ENCODE measurements at places on chromosomes 6 and 20.

GRCh38 chr20:48603819-48604405 is 223.9 kb downstream of the PREX1 start:
- DNase-seq: no peak

GRCh38 chr20:3551681-3552434 is 81.0 kb downstream of the ATRN start:
- DNase-seq: no peak

DNA sequence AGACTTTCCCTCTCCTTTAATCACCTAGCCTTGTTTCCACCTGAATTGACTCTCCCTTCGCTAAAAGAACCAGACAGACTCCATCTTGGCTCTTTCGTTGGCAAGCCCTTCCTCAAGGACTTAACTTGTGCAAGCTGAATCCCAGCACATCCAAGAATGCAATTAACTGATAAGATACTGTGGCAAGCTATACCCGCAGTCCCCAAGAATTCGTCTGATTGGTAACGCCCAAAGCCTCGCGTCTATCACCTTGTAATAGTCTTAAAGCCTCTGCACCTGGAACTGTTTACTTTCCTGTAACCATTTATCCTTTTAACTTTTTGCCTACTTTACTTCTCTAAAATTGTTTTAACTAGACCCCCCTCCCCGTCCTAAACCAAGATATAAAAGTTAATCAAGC is 15.6 kb upstream of the MYCT1 start:
- DNase-seq: no peak

DNA sequence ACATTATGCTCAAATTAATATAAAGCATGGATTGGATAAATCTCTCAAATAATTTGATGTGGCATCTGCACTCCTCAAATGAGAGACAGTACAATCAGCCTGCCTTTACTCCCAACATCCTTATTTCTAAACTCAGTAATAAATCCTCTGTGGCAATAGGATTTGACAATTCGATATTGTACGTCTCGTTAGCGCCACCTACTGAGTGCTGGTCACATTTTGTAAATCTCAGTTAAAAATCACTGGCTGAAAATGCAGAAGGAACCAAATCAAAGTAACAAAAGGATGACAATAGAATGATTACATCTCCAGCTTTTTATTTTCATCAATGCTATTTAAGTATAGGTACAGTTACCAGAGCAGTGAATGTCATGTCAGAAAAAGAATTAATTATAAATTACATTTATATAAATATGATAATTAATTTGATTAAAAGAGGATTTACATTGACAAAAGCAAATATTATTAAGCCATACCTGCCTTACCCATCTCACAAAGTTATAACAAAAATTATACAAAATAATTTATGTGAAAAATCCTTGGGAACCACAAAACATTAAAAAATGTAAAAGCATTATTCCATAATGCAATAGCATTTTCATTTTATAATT is 20.2 kb upstream of the GJE1 start:
- DNase-seq: no peak

DNA sequence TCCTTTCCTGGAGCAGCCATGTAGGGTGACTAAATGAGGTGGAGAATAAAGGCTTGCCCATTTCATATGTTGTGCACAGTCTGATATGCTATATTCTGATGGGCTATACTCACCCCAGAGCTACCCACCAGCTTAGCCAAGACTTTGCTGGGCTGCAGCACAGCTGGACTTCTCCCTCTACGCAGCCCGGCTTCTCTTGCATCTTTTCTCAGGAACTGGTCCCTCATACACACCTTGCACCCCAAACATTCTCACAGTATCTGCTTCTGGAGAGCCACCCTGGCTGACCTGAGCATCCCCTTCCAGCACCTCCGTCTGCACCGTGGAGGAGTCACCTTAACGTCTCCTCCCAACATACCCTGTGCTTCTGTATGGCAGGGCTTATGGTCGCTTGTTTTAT is 150.8 kb upstream of the PMEPA1 start:
- peak; percentile 45 for DNase-seq

DNA sequence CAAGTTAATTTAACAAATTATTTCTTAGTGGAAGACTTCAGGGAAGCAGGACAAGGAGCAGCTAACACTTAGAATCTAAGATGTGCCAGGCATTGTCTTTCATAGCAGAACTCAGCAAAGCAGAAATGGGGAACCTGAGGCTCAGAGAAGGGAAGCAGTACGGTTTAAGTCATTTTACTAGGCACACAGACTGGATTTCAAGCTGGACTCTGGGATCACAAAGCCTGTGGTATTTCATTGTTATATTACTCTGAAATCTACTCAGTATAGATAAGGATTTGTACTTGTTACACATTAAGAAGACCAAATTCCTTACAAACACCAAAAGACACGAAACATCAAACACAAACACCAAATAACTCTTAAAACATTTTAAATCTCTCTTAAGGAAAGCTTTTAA is 199.6 kb downstream of the ISM1 start:
- DNase-seq: no peak

GRCh38 chr6:166779381-166779780 is 152.3 kb upstream of the RPS6KA2 start:
- DNase-seq: peak; percentile 14

- DNase-seq: no peak
These were observed 175.6 kb downstream of the SYNE1 start for GRCh38 chr6:152461556-152461955.

- DNase-seq: peak; percentile 80
These were observed 31.9 kb downstream of the C6orf89 start for GRCh38 chr6:36917541-36918193.

GRCh38 chr6:122035173-122035572 is 364.3 kb upstream of the HSF2 start:
- no peak for DNase-seq

DNA sequence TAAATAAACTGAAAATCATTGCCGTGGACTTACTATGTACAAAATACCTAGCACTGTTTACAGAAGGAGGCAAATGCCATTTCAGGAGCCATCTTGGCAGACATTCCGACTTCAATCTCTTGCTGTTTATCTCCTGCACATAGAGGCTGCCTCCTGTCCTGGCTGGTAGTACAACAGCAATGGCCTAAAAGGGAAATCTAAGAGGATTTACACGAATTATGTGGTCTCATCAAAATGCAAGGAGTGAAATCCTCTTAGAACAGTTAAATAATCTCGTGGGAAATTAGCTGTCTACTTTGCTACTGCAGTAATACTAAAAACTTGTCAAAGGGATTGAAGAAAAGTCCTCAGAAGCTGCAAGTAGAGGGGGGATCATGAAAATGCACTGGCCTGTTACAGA is 82.2 kb upstream of the SLC2A12 start:
- DNase-seq: no peak

DNA sequence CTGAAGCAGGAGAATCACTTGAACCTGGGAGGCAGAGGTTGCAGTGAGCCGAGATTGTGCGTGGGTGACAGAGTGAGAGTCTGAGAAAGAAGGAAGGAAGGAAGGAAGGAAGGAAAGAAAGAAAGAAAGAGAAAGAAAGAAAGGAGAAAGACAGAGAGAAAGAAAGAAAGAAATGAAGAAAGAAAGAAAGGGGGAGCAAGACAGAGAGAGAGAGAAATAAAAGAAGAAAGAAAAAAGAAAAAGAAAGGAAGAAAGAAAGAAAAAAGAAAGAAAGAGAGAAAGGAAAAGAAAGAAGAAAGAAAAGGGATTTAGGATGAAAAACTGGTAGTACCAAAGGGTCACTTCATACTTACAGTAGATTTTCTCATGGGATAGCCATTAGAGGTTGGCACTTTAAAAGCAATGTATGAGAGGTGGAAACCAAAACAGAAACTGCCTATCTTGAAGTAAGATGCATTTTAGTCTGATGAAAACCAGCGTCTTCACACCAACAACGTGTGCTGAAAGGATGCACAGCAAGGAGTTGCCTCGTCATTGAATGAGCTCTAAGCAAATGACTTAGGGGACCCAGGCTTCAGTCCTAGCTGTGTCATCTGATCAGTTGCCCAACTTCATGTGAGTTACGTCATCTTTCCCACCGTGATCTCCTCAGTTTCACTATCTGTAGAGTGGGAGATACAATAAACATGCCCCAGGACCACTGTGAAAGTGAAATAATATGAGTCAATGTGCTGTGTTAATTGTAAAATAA is 133.9 kb upstream of the NEDD9 start:
- no peak for DNase-seq

DNA sequence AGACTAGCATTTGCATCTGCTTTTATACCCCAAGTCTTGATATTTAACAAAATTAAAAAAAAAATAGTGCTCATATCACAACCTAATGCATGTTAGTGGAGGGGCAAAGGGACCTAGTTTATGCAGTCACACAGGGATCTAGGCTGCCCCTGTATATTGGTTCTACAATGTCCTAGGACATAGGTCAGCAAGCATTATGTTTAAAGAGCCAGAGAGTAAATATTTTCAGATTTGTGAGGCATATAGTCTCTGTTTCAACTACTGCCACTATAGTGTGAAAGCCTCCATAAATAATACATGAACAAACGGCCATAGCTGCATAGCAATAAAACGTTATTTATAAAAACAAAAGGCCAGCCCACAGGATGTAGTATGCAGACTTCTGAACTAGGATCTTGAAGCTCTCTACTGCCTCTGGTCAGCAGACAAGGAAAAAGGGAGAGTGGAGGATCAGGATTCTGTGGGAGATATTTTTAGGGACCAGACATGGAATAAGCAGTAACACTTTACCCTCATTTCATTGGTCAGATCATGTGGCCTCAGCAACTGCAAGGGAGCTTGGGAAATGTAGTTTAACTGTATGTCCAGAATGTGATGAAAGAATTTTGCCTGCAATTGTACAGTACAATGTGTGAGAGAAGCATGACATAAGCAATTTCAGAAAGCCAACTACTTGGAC is 414.2 kb upstream of the SPTLC3 start:
- no peak for DNase-seq

- no peak for DNase-seq
These were observed 64.4 kb downstream of the SNAP25 start for GRCh38 chr20:10282979-10283456.

- DNase-seq: peak; percentile 99
These were observed at the start of the genes GSS and MYH7B for GRCh38 chr20:34955231-34956040. TSS of gene GSS (minus strand) at chr20:34955806. CDS start at chr20:34951852, 3,954 bp downstream. TSS of gene MYH7B (plus strand) at chr20:34955868. CDS start at chr20:34978006, 22,138 bp downstream.

DNA sequence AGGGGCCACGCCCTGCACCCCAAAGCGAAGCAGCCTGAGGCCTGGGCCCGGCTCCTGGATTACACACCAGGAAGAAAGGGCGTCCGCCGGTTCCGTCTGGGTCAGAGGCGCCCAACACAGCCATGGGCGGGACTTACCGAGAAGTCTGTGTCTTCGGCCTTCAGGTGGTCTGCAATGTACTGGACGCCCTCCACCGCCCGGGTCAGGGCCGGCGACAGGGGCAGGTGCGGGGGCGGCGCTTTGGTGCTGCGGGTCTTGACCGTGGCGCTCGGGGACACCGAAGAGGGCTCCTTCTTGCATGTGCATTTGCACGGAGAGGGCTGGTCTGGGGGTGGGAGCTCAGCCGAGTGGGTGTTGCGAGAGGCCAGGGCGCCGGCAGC is 11.6 kb downstream of the CHRNA4 start:
- DNase-seq: no peak

- no peak for DNase-seq
These were observed 115.4 kb downstream of the DTNBP1 start for GRCh38 chr6:15547400-15547799.

- DNase-seq: no peak
These were observed 246.2 kb downstream of the PHF3 start for GRCh38 chr6:63881791-63882190.

DNA sequence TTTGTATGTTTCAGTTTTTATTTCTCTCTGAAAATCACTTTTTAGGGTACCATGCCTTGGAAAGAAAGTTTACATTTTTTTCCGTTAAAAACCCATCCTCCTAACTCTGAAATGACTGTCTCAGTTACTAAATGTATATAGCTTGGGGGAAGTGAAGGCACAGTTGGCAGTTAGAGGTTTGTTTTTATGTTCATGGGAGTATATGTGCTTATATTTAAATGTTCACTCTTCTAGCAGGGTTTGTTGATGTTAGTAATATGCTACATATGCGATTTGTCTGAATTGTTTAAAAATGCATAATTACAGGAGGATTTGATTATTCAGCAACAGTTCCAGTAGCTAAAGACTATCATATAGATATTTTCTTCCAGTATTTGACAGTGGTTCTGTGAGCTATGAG is 31.1 kb downstream of the CDKAL1 start:
- no peak for DNase-seq

GRCh38 chr20:48051794-48052474 is 266.7 kb upstream of the SULF2 start:
- no peak for DNase-seq

- no peak for DNase-seq
These were observed 333.0 kb downstream of the TAF4 start for GRCh38 chr20:61732511-61733210.

GRCh38 chr6:15941168-15941567 is 187.7 kb upstream of the MYLIP start:
- no peak for DNase-seq

- DNase-seq: no peak
These were observed 15.6 kb downstream of the ILRUN start for GRCh38 chr6:34680802-34681515.

GRCh38 chr6:35725081-35725708 is 11.6 kb upstream of the ARMC12 start:
- DNase-seq: peak; percentile 83

DNA sequence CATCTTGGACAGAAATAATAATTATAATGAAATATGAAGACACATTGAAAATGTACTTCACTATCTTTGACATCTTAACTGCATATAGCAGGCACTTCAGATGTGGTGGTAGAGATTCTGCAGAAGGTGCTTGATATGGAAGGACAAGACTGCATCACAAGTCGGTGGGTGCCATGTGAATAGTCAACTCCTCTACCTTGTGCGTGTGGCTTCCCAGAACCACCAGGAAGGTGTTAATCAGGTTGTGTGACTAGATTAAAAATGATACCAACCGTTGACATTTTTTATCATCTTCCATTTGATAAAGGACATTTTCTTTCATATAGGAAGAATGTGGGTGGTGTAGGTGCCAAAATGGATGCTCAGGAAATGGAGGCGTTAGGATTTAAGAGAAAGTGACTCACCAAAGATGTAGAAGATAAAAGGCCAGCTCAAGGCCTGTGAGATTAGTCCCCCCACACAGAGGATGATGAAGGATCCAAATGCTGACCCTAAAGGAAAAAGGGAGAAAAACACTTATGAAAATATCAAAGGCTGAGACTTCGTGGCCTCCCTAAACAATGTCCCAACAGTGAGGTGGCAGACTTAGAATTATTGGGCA is 12.3 kb downstream of the SLC17A2 start:
- DNase-seq: no peak
